ENCODE measurements at places on chromosomes 12 and 14.

- no peak for DNase-seq
These were observed 1.8 kb downstream of the BAG5 start for GRCh38 chr14:103560691-103561090.

- DNase-seq, result peak; percentile 67
These were observed 260.8 kb downstream of the RASSF9 start for GRCh38 chr12:85575120-85576096.

DNA sequence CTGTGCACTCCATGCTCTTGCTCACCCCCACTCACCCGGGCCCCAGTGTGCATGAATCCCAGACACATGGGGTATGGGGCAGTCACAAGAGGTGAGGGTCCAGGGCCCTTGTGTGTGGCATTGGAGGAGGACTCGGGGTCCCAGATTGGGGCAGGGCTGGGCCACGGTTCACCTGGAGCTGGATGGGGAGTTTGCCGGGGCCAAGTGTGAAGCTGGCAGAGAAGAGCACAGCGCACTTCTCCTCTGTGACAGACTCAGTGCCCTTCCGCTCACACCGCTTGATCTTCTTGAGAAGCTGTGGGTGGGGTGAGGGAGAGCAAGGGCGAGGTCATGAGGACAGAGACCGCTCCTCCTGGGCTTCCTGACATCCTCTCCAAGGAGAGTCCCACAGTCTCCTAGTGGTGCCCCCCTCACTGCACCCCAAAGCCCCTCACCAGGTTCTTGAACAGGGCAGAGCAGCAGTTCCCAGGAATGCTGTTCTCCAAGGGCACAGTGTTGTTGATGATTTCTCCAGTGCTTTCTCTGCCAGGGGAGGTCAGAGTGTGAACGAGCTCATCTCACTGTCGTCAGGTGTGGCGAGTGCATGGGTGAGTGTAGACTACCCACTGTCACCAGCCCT lies 6.8 kb downstream of the STAT6 start:
- DNase-seq, result no peak

DNA sequence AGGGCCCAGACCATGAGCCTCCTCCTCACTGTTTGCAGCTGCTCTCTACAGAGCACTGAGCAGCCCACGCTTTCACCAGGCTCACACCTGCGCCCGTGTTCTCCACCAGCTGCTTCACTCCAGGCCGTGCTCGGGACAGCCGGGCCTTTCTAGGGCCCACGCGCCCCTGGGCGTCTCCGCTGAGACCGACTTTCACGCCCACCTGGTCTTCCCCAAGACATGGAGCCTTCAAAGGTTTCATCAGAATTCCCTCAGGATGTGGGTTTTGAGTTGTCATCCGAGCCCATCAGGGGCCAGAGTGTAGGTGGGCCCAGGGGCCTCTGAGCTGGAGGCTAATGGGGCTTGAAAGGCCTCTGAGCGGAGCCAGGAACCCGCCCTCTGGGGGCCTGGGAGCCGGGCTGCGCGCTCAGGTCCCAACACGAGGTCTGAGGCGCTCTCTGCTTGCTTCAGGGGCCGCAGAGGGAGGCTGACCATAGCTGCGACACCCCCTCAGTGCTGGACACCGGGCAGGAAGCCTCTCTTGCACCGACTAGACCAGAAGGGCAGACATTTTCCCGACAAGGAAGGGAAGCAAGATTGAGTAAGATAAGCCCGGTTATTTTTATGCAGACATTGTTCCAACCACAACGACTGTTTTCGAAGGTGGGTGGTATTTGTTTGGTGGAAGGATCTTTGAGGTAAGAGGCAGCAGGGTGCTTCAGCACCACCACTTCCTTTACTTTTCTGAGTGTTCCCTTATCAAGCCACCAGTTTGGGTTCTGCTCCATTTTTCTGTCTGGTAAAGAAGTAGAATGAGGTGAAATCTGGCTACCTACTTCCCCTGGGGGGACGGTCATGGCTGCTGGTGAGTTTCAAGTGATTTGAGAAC lies 125.0 kb upstream of the FUT8 start:
- no peak for DNase-seq

GRCh38 chr12:28622406-28622805 lies 432.1 kb downstream of the CCDC91 start:
- peak; percentile 75 for DNase-seq

DNA sequence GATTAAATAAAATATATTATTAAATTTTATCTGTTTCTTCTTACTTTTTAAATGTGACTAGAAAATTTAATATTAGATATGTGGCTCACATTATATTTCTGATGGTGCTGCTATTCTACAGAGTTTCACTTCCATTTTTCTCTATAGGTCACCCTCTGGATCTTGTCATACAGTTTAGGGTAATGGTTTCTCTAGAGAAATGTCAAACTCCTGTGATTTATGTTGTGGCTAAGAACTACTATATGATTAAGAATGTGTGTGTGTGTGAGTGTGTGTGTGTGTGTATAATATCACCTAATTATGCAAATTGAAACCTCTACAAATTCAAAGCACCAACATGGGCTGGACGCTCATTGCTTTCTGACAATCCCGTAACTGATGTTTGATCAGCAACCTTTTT lies 325.9 kb downstream of the ADAMTS20 start:
- no peak for DNase-seq

DNA sequence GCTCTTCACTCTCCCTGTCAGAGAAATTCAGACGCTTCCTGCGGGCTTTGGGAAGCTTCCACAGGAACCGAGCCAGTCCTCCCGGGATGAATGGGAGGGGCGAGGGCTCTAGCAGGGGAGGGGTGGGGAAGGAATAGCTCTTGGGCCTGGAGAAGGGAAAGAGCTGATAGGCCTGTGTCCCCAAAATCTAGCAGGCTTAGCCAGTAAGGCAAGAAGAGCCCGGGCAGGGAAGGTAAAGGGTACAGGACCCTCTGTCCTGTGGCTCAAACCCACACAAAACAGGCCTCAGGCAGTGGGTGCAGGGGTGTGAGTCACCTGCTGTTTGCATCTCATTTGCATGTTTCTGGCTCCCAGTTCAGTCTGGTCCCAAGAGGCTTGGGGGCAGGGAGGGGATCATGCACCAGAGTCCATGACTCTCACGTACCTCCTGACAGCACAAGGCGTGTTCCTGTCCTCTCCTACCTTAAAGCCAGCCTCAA lies 8.7 kb upstream of the SMUG1 start:
- no peak for DNase-seq

- DNase-seq, result no peak
These were observed 42.9 kb downstream of the SPPL3 start for GRCh38 chr12:120861074-120861795.

DNA sequence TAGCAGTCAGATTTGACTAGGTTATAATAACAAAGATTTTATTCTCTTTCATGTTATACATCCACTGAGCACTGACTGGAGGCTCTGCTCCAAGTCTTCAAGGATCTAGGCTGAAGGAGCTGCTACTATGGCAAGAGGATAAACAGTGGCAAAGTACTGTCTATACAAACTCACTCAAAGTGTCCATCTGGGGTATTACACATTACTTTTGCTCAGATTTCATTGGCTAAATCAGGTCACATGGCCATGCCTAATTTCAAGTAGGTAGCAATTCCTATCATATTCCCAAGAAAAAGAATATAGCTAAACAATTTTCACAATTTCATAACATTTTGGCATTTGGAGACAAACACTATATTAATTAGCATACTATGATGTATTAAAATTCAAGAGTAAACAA lies 40.9 kb downstream of the CDK17 start:
- no peak for DNase-seq

- no peak for DNase-seq
These were observed 23.8 kb downstream of the PIK3C2G start for GRCh38 chr12:18285161-18285560.

DNA sequence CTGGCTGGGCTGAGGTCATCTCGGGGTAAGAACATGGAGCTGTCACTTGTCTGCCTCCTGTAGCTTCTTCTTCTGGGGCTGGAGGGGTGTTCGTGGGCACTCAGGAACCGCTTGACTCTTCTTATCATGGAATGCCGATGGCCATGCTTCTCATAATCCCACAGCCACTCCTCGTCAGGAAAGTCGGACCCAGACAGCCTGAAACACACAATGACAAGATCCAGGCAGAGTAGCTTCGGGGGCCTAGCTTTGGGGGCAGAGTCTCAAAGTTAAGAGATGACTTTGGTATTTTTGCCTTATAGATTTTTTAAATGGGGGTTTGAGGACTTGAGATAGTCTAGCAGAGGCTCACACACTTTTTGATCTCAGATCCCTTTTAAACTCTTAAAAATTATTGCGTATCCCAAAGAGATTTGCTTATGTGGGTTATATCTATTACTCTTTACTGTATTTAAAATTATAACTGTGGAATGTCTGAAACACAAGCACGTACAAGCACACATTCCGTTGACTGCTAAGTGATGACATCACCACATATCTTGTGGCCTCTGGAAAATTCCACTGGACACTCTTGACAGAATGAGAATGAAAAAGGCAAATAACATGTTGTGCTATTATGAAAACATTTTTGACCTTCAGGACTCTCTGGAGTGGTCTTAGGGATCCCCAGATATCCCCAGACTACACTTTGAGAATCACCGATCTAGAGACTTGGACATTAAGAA lies 43.3 kb downstream of the BEST3 start:
- peak; percentile 95 for DNase-seq

DNA sequence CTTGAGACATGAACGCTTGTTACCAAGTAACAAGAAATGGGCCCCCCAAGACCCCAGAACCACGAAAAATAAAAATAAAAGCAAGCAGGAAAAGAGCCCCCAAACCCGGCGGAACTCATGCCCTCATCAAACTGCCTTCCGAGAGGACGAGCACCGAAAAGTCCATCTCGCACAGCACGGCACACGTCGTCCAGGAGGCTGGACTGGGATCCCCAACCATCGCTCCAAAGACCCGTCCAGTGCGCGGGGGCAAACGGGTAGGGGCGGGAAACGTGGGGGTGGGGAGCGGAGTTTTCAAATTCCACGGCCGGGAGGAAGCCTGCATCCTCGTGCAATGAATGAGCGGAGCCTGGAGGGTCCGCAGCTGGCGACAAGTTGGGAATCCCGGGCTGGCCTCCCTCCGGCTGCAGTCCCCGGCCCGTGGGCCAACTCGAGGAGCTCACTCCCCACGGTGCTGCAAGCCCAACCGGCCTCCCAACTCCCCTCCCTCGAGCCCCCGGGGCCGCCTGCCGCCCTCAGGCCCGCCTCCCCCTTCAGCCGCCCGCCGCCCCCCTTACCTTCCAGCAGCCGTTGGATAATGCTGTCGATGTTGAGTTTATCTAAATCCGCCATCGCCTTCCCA lies 484 bp downstream of the PPP1CC start:
- no peak for DNase-seq

Measured in fibroblast of skin of back (primary cell).